ENCODE measurements at places on chromosomes 5 and 9.

GRCh38 chr5:172436879-172437369 lies 17.4 kb downstream of the SH3PXD2B start:
- no peaks in the 10 kb centered on the region for H3K27me3 ChIP-seq
- no peaks in the 10 kb centered on the region for H3K36me3 ChIP-seq
- H3K27ac ChIP-seq = no peak overlapping the region
- no peak overlapping the region for H3K4me3 ChIP-seq

DNA sequence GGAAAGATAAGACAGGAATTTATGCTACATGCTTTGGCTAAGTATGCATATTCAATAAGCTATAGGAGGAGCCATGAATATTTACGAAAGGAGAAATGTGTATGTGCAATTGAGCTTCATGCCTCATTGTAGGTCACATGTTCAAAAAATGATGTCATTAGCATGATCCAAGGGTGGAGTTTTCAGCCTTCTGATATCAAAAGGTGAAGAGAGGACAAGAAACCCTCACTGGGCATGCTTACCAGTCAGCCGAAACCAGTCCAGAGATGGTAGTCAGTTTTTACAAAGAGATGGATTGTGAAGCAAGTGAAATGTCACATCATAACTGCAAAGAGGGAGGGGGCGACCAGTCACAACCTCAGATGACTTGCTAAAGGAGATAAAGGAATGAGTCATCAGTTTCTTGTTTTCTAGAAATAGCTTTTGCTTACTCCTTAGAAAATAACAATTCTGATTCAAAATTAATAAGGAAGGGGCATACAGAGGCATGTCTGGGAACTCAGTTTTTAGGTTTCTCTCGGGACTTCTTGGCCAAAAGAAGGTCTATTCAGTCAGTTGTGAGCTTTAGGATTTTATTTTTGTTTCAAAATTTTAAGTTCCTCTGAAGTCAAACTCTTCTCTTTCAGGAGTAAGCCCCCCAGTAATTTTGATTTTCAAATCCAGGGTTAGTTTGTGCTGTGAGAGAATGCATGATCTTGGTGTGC lies 1067.8 kb upstream of the EDIL3 start:
- no peaks in the 10 kb centered on the region for H3K36me3 ChIP-seq
- no peak overlapping the region for H3K27ac ChIP-seq
- no peak for DNase-seq
- H3K4me3 ChIP-seq = no peak overlapping the region
- H3K4me1 ChIP-seq = no peaks in the 10 kb centered on the region

DNA sequence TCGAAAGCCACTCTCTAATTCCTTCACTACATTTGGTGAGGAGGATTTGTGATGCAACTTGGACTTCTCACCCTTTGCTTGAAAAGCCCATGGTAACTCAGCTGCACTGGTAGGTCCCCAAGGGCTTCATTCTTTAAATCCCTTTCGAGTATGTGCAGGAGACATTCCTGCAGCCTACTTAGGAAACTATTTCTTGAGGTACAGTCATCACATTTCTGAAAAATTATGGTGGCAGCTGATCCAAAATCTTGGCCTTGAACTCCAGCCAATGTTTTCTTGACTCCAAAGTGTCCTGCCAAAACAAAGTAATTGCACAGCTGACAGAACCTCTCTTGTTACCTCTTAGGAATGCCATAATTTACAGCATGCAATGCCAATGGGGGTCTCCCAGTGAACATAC lies 99.7 kb downstream of the NPR3 start:
- H3K27me3 ChIP-seq = no peaks in the 10 kb centered on the region
- H3K27ac ChIP-seq = no peak overlapping the region
- no peak overlapping the region for H3K4me3 ChIP-seq
- no peaks in the 10 kb centered on the region for H3K4me1 ChIP-seq
- DNase-seq = no peak

DNA sequence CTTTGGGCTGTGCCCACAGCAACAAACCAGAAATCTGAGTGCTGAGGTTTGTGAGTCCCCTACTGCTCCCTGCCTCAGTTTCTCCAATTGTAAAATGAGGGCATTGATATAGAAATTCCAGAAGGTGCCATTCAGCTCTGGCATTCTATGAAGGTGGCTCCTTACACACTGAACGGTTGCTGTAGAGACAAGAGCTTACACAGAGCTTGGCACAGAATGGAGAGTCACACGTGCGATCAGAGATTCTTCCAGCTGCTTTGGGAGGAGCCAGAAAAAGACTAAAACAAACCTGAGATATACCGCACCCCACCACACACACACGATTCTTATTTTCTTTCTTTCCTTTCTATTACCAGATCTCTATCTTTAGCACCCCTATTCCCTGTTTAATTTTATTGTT lies 122.7 kb downstream of the SLIT3 start:
- H3K4me3 ChIP-seq = no peak overlapping the region
- no peaks in the 10 kb centered on the region for H3K27me3 ChIP-seq

GRCh38 chr5:34555699-34556508 lies 100.2 kb upstream of the RAI14 start:
- H3K4me1 ChIP-seq = peaks cover 22% of the 10 kb centered on the region
- H3K27me3 ChIP-seq = no peaks in the 10 kb centered on the region
- peak overlapping the region; percentile 58 for H3K27ac ChIP-seq
- H3K4me3 ChIP-seq = no peak overlapping the region

- no peak overlapping the region for H3K27ac ChIP-seq
- no peaks in the 10 kb centered on the region for H3K36me3 ChIP-seq
- H3K27me3 ChIP-seq = no peaks in the 10 kb centered on the region
- no peaks in the 10 kb centered on the region for H3K4me1 ChIP-seq
- H3K4me3 ChIP-seq = no peak overlapping the region
Observed at GRCh38 chr5:122155546-122155945, 26.2 kb downstream of the ZNF474 start.

DNA sequence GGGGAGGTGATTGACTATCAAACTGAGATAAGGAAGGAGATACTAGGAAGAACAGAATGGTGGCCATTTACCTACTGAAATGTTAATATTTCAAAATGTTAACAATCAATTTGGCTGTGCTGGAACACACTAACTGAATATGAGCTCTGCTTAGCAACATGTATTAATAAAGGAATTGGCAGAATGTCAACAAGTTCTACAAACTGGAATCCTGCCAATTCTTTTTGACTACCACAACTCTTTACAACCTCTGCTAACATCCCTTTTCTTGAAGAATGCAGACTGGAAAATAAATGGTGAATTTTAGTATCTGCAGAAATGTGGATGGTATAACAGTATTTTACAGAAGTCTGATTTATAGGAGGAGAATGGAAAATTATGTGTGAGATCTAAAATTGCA lies 446.4 kb downstream of the ISL1 start:
- no peaks in the 10 kb centered on the region for H3K27me3 ChIP-seq
- H3K27ac ChIP-seq = no peak overlapping the region
- no peaks in the 10 kb centered on the region for H3K4me1 ChIP-seq

GRCh38 chr9:14212077-14212476 lies 101.9 kb downstream of the NFIB start:
- H3K36me3 ChIP-seq = no peaks in the 10 kb centered on the region
- no peak overlapping the region for H3K4me3 ChIP-seq
- DNase-seq = no peak
- no peak overlapping the region for H3K27ac ChIP-seq
- no peaks in the 10 kb centered on the region for H3K27me3 ChIP-seq

DNA sequence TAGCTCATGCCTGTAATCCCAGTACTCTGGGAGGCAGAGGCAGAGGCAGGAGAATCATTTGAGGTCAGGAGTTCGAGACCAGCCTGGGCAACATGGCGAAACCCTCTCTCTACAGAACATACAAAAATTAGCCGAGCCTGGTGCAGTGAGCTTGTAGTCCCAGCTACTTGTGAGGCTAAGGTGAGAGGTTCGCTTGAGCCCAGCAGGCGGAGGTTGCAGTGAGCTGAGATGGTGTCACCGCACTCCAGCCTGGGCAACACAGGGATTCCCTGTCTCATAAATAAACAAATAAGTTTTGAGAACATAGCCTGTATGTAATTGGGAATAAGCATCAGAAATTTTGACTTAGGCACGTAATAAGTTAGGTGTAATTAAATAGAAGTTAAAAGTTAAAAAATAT lies 971.7 kb upstream of the COX7C start:
- no peak overlapping the region for H3K27ac ChIP-seq
- H3K36me3 ChIP-seq = no peaks in the 10 kb centered on the region
- H3K4me1 ChIP-seq = no peaks in the 10 kb centered on the region
- no peak for DNase-seq
- no peaks in the 10 kb centered on the region for H3K27me3 ChIP-seq

- peaks cover 34% of the 10 kb centered on the region for H3K4me1 ChIP-seq
- peak overlapping the region; percentile 100 for H3K27ac ChIP-seq
- peak; percentile 94 for DNase-seq
Observed at GRCh38 chr9:128098297-128099230, 29.0 kb downstream of the PTGES2 start.

DNA sequence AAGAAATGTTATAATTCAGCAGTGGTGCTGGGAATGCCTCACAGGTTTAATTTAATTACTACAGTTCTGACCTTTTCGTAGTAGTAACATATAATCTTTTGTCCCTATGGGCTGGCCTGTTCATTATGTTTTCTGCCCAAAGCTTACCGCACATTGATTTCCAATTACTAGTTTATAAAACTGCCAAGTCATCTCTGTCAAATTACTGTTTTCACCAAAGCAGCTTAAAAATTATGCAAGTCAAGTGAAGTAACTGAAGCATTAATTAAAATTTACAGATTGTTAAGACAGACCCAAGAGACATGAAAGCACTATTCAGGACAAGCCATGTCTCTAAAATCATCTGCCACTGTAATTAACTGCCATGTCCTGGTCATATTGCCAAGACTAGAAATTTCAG lies 93.9 kb upstream of the FTMT start:
- H3K27me3 ChIP-seq = no peaks in the 10 kb centered on the region
- H3K4me1 ChIP-seq = peaks cover 12% of the 10 kb centered on the region
- no peak overlapping the region for H3K27ac ChIP-seq
- DNase-seq = no peak

- H3K27me3 ChIP-seq = no peaks in the 10 kb centered on the region
- no peak overlapping the region for H3K27ac ChIP-seq
- H3K36me3 ChIP-seq = no peaks in the 10 kb centered on the region
Observed at GRCh38 chr9:35042081-35042604, 30.3 kb downstream of the VCP start.

DNA sequence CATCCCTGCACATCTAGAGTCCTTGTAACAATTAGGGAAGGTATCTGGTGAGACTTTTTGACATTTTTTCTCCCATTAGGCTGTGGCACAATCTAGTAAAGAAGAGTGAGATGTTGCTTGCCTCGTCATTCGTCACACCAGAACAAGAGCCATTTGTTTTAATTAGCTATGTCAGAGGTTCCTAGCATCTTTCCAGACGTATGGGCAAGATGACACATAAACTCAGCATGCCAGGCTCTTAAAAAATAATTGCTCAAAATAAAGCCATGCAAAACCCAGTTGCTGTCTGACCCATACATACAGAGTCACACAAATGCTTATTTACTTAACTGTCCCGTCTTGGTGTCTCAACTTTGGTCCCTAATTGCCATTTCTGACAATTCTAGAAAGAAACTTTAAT lies 125.9 kb downstream of the TRPM3 start:
- no peaks in the 10 kb centered on the region for H3K27me3 ChIP-seq
- no peak for DNase-seq
- no peaks in the 10 kb centered on the region for H3K36me3 ChIP-seq
- H3K4me1 ChIP-seq = no peaks in the 10 kb centered on the region
- no peak overlapping the region for H3K4me3 ChIP-seq

DNA sequence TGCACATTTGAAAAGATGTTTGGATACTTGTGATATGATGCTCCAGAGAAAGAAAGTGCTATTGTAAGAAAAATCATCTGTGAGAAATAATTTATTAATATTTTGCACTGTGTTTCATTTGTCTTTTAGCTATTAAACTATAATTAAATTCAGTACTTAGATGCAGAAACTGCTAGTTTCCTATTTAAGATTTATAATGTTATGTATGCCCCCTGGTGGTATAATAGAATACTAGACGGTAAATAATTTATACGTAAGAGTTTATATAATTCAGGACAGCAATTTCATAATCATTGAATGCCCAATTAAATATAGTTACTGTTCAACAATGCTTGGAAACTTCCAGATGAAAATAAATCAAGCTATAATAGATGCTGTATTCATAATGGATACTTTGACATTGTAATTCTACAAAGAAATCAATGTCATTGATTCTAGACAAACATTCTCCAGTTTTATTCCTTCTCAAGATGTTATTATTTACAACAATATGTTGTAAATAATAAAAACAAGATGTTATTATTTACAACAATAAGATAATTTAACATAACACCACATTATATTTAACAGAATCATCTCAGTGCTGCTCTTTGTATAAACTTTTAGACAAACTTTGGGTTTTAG lies 101.0 kb downstream of the TMEM232 start:
- no peak overlapping the region for H3K4me3 ChIP-seq
- H3K27ac ChIP-seq = no peak overlapping the region
- no peak for DNase-seq
- H3K4me1 ChIP-seq = no peaks in the 10 kb centered on the region
- no peaks in the 10 kb centered on the region for H3K36me3 ChIP-seq

DNA sequence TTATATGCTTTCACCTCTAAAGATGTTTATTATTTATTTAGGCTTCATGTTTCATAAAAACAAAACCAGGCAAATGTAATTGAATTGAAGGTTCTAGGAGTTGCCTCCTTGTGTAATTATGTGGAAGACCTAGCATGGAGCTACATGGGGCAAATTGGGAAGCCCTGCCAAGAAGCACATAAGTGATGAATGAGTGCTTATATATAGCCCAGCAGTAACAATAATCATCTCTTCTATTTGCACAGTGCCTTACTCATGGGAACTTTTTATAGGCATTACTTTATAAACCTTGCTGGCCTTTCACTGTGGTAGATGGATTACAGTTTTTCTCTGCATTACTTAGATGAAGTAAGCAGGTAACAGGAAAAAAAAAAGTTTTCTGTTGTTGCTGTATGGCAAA lies 40.0 kb upstream of the GRAMD2B start:
- no peak overlapping the region for H3K4me3 ChIP-seq
- no peaks in the 10 kb centered on the region for H3K4me1 ChIP-seq
- H3K27me3 ChIP-seq = no peaks in the 10 kb centered on the region
- H3K36me3 ChIP-seq = no peaks in the 10 kb centered on the region
- DNase-seq = no peak
- no peak overlapping the region for H3K27ac ChIP-seq

DNA sequence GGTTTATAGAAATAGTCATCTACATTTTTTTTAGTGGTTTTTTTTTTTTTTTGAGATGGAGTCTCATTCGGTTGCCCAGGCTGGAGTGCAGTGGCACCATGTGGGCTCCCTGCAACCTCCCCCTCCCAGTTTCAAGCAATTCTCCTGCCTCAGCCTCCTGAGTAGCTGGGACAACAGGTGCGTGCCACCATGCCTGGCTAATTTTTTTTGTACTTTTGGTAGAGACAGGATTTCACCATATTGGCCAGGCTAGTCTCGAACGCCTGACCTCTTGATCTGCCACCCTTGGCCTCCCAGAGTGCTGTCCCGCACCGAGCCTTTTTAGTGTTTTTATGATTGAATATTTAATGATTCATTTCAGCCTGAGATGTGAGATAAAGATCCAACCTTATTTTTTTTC lies 27.3 kb downstream of the ANKRD33B start:
- H3K4me3 ChIP-seq = no peak overlapping the region
- peaks cover 7% of the 10 kb centered on the region for H3K4me1 ChIP-seq
- H3K27ac ChIP-seq = no peak overlapping the region
- no peaks in the 10 kb centered on the region for H3K36me3 ChIP-seq
- H3K27me3 ChIP-seq = no peaks in the 10 kb centered on the region
- no peak for DNase-seq

GRCh38 chr5:85472749-85473148 lies 1088.1 kb upstream of the EDIL3 start:
- no peaks in the 10 kb centered on the region for H3K36me3 ChIP-seq
- H3K4me1 ChIP-seq = no peaks in the 10 kb centered on the region
- no peak overlapping the region for H3K4me3 ChIP-seq
- H3K27ac ChIP-seq = no peak overlapping the region
- DNase-seq = no peak

GRCh38 chr9:36843964-36844363 lies 190.1 kb downstream of the PAX5 start:
- no peak overlapping the region for H3K27ac ChIP-seq
- no peak overlapping the region for H3K4me3 ChIP-seq
- DNase-seq = no peak

All from Caco-2 (cell line).